Neural progenitor cell (in vitro differentiated cells): ENCODE measurements at places on chromosomes 16 and 17.

DNA sequence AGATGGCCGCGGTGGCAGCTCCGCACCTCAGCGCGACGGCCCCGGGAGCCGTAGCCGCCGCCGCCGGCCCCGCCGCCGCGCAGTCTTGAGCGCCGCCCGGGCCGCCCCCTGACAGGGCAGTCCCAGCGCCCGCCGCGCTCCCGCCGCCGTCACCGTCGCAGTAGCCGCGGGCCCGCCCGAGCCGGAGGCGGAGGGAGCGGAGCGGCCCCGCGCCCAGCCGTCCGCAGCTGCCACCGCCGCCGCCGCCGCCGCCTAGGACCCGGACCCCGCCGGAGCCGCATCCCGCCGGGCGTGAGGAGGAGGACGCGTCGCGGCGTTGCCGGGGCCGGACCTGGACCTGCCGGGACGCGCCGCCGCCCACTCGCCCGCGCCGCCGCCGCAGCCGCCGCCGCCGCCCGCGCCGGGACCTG, 218 bp downstream of the TNRC6C start:
- no peaks in the 10 kb centered on the region for H3K36me3 ChIP-seq
- peaks cover 43% of the 10 kb centered on the region for H3K27me3 ChIP-seq
- peak overlapping the region; percentile 75 for H3K4me3 ChIP-seq
- peaks cover 27% of the 10 kb centered on the region for H3K4me1 ChIP-seq
- no peak overlapping the region for H3K27ac ChIP-seq

- no peaks in the 10 kb centered on the region for H3K36me3 ChIP-seq
- H3K4me1 ChIP-seq, result peaks cover 30% of the 10 kb centered on the region
- no peak overlapping the region for H3K4me3 ChIP-seq
- no peaks in the 10 kb centered on the region for H3K27me3 ChIP-seq
These were observed 56.2 kb downstream of the PRMT7 start for GRCh38 chr16:68367030-68367429.

DNA sequence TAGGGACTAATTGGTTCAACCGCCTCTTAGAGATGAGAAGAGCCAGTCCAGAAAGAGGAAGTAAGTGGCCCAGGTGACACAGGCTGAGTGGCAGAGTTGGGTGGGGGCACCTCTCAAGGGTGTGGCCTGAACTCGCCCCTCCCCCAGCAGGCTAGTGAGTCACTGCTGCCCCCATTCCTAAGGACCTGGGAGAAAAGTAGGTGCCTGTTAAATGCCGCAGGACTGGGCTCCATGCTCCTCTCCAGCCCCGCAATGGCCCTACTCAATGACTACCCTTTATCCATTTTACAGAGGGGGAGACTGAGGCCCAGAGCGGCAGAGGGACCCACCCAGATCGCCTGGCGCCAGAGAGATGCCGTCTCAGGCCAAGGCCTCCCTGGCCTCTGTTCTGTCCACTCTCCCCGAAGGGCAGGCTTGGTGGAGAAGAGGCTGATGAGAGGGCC, 8.1 kb downstream of the TMEM235 start:
- no peak for DNase-seq
- H3K27me3 ChIP-seq, result no peaks in the 10 kb centered on the region
- no peak overlapping the region for H3K27ac ChIP-seq
- no peak overlapping the region for H3K4me3 ChIP-seq
- no peaks in the 10 kb centered on the region for H3K36me3 ChIP-seq

GRCh38 chr17:49494986-49495841, at the start of gene NGFR:
Gene NGFR (plus strand): TSS chr17:49495293. CDS start chr17:49495418, 125 bp downstream.
- peak within 1 kb of the TSS; percentile 88 for H3K4me3 ChIP-seq
- no peaks in the 10 kb centered on the region for H3K36me3 ChIP-seq
- peaks cover 24% of the 10 kb centered on the region for H3K4me1 ChIP-seq
- DNase-seq, result peak; percentile 90
- H3K27ac ChIP-seq, result no peak within 1 kb of the TSS
- H3K27me3 ChIP-seq, result peaks cover 77% of the 10 kb centered on the region

DNA sequence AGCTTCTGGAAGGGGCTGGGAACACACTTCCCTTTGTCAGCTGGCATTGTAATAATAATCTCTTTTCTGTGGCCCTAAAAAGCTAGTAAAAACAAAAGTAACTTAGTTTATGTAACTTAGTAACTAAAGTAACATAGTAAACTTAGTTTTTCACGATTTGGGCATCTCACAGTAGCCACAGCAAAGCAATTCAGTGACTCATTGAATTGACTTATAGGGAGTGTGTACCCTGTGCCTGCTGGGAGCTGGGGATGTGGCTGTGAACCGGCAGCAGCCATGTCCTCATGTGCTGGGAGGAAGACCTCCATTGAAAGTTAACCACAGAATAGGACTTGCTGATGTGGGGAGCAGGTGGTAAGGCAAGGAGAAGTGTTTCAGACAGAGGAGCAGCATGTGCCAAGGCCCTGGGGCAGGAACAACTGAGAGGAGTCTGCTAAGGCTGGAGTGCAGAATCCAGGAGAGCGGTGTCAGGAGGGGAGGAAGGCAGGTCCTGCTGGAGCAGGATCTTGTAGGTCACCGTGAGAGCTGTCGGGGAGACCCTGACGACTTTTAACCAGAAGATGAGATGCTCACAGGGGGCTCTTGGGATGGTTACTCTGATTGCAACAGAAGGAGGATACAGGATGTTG, 112.8 kb downstream of the PLCG2 start:
- DNase-seq, result no peak
- no peaks in the 10 kb centered on the region for H3K36me3 ChIP-seq
- H3K27me3 ChIP-seq, result no peaks in the 10 kb centered on the region
- no peaks in the 10 kb centered on the region for H3K4me1 ChIP-seq

DNA sequence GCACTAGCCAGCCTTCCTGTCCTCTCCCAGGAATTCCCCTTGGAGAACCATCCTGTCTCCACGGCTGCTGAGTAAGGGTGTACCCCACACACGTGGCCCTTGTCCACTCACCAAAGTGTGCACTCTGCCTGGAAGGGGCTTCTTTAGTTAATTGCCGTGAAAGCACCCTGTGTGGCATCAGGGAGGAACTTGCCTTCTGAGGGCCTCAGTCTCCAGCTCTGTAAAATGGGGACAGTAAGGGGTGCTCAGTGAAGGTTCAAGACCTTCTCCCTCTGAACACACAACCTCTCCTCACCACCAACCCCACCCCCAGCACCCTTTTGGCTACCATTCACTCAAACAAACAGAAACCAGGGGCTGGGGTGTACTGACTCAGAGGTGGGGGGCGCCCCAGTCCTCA, 59.1 kb upstream of the LHX1 start:
- H3K36me3 ChIP-seq, result no peaks in the 10 kb centered on the region
- no peaks in the 10 kb centered on the region for H3K27me3 ChIP-seq
- no peak for DNase-seq
- no peaks in the 10 kb centered on the region for H3K4me1 ChIP-seq

DNA sequence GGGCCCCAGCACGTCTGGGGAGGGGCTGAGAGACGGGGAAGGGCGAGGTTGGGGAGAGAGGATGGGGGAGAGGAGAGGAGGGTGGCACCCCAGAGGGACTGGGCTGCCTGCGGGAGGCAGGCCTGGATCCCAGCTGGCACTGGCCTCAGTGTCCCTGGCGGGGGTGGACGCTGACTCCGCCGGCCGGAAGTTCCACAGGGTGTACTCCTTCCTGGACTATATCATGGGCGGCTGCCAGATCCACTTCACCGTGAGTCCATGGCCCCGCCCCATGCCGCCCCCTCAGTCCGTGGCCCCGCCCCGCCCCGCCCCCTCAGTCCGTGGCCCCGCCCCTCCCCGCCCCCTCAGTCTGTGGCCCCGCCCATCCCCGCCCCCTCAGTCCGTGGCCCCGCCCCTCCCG, 11.3 kb downstream of the CPNE7 start:
- no peak overlapping the region for H3K4me3 ChIP-seq
- H3K27me3 ChIP-seq, result no peaks in the 10 kb centered on the region
- H3K4me1 ChIP-seq, result peaks cover 5% of the 10 kb centered on the region
- H3K36me3 ChIP-seq, result no peaks in the 10 kb centered on the region
- H3K27ac ChIP-seq, result no peak overlapping the region

- peak; percentile 64 for DNase-seq
- H3K36me3 ChIP-seq, result no peaks in the 10 kb centered on the region
- H3K27me3 ChIP-seq, result peaks cover 30% of the 10 kb centered on the region
- H3K27ac ChIP-seq, result no peak overlapping the region
- H3K4me1 ChIP-seq, result peaks cover 50% of the 10 kb centered on the region
These were observed 1.2 kb downstream of the USP7 start for GRCh38 chr16:8962393-8963009.

- H3K4me1 ChIP-seq, result peaks cover 16% of the 10 kb centered on the region
- H3K36me3 ChIP-seq, result no peaks in the 10 kb centered on the region
- DNase-seq, result no peak
- H3K4me3 ChIP-seq, result no peak overlapping the region
- H3K27ac ChIP-seq, result no peak overlapping the region
These were observed 4.9 kb upstream of the ANKRD40 start for GRCh38 chr17:50712641-50713040.

DNA sequence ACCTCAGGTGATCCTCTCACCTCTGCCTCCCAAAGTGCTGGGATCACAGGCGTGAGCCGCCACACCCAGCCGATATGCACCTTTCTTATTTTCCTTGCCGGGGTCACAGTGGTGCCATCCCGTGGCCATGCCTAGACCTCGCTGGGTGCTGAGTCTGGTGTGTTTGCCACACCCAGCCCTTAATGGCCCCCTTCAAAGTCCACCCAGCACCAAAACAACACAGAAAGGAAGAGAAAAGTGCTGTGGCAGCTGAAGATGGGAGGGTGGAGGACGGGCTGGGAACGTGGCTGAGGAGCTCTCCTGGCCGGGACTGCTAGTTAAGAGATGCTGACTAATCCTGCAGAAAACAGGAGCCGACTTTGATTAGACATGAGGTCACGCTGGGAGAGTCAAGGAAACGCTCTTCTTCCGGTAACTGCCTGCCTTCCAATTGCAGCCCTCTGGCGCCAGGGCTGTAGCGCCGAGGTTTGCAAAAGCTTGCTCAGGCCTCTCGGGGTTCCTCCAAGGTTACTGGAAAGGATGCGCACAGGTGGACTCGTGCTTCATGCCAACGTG, 10.9 kb downstream of the SLC43A2 start:
- H3K4me3 ChIP-seq, result no peak overlapping the region
- H3K36me3 ChIP-seq, result no peaks in the 10 kb centered on the region
- no peak for DNase-seq
- H3K4me1 ChIP-seq, result peaks cover 10% of the 10 kb centered on the region
- H3K27ac ChIP-seq, result no peak overlapping the region

GRCh38 chr17:49191409-49191916, 18.9 kb downstream of the GNGT2 start:
- peaks cover 4% of the 10 kb centered on the region for H3K4me1 ChIP-seq
- no peak for DNase-seq
- H3K4me3 ChIP-seq, result peak overlapping the region; percentile 74
- no peaks in the 10 kb centered on the region for H3K27me3 ChIP-seq
- no peaks in the 10 kb centered on the region for H3K36me3 ChIP-seq

- no peaks in the 10 kb centered on the region for H3K27me3 ChIP-seq
- H3K27ac ChIP-seq, result no peak overlapping the region
- H3K4me3 ChIP-seq, result no peak overlapping the region
These were observed 36.0 kb downstream of the PGS1 start for GRCh38 chr17:78414178-78415162.

GRCh38 chr16:72857834-72858664, 189.9 kb downstream of the ZFHX3 start:
- no peaks in the 10 kb centered on the region for H3K36me3 ChIP-seq
- H3K4me1 ChIP-seq, result peaks cover 17% of the 10 kb centered on the region
- H3K27ac ChIP-seq, result no peak overlapping the region
- no peak overlapping the region for H3K4me3 ChIP-seq
- DNase-seq, result peak; percentile 43

- H3K36me3 ChIP-seq, result no peaks in the 10 kb centered on the region
- H3K4me1 ChIP-seq, result peaks cover 13% of the 10 kb centered on the region
- DNase-seq, result no peak
- no peak overlapping the region for H3K27ac ChIP-seq
These were observed 29.8 kb upstream of the EIF1 start for GRCh38 chr17:41658846-41659245.

DNA sequence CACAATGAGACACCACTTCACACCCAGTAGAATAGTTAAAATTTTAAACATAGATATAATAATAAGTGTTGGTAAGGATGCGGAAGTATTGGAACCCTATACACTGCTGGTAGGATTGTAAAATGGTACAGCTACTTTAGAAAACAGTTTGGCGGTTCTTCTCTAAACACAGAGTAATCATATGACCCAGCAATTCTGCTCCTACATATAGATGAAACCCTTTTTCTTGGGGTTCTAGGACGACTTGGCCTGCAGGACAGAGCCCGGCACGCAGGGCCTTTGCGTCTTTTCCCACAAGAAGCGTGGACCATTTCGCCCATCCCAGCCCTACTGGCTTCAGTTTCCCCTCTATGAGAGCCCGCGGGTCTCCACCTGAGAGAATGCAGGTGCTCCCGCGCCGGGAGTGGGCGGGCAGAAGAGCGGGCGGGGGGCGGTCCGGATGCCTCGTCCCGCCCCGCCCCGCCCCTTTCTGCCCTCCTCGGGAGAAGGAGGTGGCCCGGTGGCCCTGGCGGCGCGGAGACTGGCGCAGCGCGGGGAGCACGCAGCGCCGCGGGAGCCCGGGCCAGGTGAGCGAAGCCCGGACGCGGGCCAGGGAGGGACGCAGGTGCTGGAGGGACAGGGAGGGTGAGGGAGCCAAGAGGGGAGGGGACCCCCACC, at the start of gene SDR42E2:
SDR42E2 (plus strand) TSS at position 508 of the 657 bp plus-strand sequence. CDS start 3,077 bp downstream, outside the sequence.
- H3K36me3 ChIP-seq, result no peaks in the 10 kb centered on the region
- peaks cover 52% of the 10 kb centered on the region for H3K27me3 ChIP-seq
- no peak within 1 kb of the TSS for H3K27ac ChIP-seq
- no peaks in the 10 kb centered on the region for H3K4me1 ChIP-seq
- peak within 1 kb of the TSS; percentile 47 for H3K4me3 ChIP-seq

- DNase-seq, result no peak
- H3K27ac ChIP-seq, result no peak overlapping the region
- H3K27me3 ChIP-seq, result no peaks in the 10 kb centered on the region
These were observed 8.2 kb upstream of the LASP1NB start for GRCh38 chr17:38917259-38917658.

GRCh38 chr16:2324296-2324859, 16.1 kb downstream of the ABCA3 start:
- DNase-seq, result no peak
- no peaks in the 10 kb centered on the region for H3K27me3 ChIP-seq
- H3K4me1 ChIP-seq, result no peaks in the 10 kb centered on the region
- no peaks in the 10 kb centered on the region for H3K36me3 ChIP-seq

GRCh38 chr16:29696881-29697331, 17.9 kb downstream of the QPRT start:
- no peaks in the 10 kb centered on the region for H3K4me1 ChIP-seq
- DNase-seq, result no peak
- no peaks in the 10 kb centered on the region for H3K27me3 ChIP-seq
- H3K27ac ChIP-seq, result no peak overlapping the region

- no peak overlapping the region for H3K4me3 ChIP-seq
- H3K4me1 ChIP-seq, result peaks cover 9% of the 10 kb centered on the region
- DNase-seq, result peak; percentile 84
These were observed 4.2 kb downstream of the SMPD3 start for GRCh38 chr16:68444056-68444657.

DNA sequence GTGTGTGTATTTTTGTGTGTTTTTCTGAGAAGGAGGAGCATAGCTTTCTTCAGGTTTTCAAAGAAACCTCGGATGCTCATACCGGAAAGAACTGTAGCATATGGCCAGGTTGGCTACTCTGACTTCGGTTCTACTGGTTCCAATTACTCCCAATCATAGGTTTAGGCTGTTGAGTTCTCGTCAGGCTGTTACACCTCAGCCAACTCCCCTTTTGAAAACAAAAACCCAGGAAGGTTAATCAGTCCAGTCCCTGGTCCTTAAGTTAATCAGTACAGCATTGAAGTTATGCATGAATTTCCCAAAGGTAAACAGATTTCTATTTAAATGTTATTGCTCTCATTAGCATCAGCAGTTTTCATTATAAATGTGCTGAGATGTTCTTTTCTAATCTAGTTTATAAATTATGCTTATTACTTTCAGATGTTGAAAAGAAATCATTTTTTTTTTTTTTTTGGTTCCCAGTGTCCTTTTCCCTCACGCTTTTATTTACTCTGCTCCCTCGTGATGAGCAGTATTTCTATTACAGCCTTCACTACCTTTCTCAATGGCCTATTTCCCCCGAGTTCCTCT, 111.0 kb downstream of the NPIPB5 start:
- H3K27ac ChIP-seq, result no peak overlapping the region
- no peak overlapping the region for H3K4me3 ChIP-seq
- no peak for DNase-seq
- no peaks in the 10 kb centered on the region for H3K36me3 ChIP-seq
- H3K4me1 ChIP-seq, result no peaks in the 10 kb centered on the region
